ENCODE measurements at places on chromosomes 12 and 14. TPM values are rescaled to one million over a fixed set of nuclear protein-coding genes. Genes with fewer than 3 reads are reported as not detected.
A peak's percentile ranks its signal among the peaks of the same experiment; 100 is the strongest.

DNA sequence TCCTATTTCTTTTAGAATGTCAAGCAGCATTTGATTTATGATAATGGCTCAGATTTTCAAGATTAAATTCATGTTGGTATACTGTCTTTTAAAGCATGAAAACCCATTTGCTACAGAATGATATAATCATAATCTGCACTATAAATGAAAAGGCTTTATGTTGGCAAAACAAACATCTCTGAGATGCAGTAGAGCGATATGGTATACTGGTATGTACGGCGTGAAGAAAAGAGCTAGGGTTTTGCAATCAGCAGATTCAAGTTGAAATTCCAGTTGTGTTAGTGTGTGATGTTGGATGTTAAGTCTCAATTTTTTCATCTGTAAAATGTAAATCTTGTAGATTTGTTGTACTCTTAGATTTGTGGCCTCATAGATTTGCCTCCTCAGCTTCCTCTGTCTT is 53.2 kb upstream of the DYRK2 start:
- no peaks in the 10 kb centered on the region for H3K36me3 ChIP-seq
- H3K4me3 ChIP-seq = no peak overlapping the region
- H3K27ac ChIP-seq = no peak overlapping the region
- H3K27me3 ChIP-seq = no peaks in the 10 kb centered on the region
- no peak for DNase-seq

The ANO6 gene
- total RNA-seq = 75.8 TPM

The KRT4 gene
- 0.90 TPM for total RNA-seq

DNA sequence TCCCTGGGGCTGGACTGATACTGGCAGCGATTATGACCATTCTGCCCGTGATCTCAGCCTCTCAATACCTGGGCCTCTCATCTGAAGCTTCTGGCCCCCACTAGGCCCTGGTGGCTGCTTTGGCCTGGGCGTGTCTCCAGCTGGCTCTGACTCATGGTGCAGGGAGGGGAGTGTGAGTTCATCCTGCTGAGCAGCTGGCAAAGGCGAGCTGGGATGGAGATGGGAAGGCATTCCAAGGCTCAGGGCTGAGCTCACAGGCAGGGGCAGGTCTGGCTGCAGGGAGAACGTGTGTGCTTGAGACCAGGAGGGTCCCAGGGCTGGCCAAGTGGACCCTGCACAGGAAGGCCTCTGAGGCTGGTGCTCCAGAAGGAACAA is 221.8 kb downstream of the TMEM121 start:
- no peaks in the 10 kb centered on the region for H3K36me3 ChIP-seq
- no peaks in the 10 kb centered on the region for H3K4me1 ChIP-seq
- H3K27me3 ChIP-seq = no peaks in the 10 kb centered on the region
- DNase-seq = no peak
- H3K4me3 ChIP-seq = no peak overlapping the region

- no peaks in the 10 kb centered on the region for H3K4me1 ChIP-seq
- peaks cover 3% of the 10 kb centered on the region for H3K36me3 ChIP-seq
- no peak overlapping the region for H3K4me3 ChIP-seq
- H3K27ac ChIP-seq = no peak overlapping the region
- H3K27me3 ChIP-seq = peaks cover 38% of the 10 kb centered on the region
Observed at GRCh38 chr12:22117563-22118237, 71.7 kb downstream of the CMAS start.

The CAPS2 gene
- 2.4 TPM for total RNA-seq

The RHNO1 gene
- 18.8 TPM for total RNA-seq

GRCh38 chr12:120720234-120720986 is 5.2 kb upstream of the ACADS start:
- peaks cover 22% of the 10 kb centered on the region for H3K4me1 ChIP-seq
- H3K27me3 ChIP-seq = no peaks in the 10 kb centered on the region
- no peak for DNase-seq
- H3K36me3 ChIP-seq = peaks cover 42% of the 10 kb centered on the region
- H3K27ac ChIP-seq = peak overlapping the region; percentile 37
- no peak overlapping the region for H3K4me3 ChIP-seq

DNA sequence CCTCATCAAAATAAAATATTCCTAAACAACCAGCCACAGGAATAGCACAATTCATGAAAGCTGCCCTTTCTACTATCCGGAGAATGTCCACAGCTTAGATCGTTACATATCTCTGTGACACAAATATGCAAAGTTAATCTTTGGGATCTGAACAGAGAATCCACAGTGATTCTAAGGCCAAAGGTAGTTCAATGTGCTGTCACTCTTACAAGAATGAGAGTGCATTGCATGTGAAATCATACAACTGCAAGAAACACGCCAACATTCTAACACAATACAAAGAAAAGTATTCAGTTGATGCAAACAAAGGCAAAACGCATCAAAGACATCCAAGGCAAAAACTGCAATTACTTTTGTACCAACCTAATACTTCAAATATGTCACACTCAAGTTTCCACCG is 60.4 kb downstream of the KSR2 start:
- H3K4me1 ChIP-seq = no peaks in the 10 kb centered on the region
- H3K4me3 ChIP-seq = no peak overlapping the region
- H3K36me3 ChIP-seq = no peaks in the 10 kb centered on the region
- no peak overlapping the region for H3K27ac ChIP-seq
- H3K27me3 ChIP-seq = peaks cover 2% of the 10 kb centered on the region

The RASSF8 gene
- 46.2 TPM for total RNA-seq

The NXPH4 gene
- 75.4 TPM for total RNA-seq

The MYL2 gene
- not detected for total RNA-seq

DNA sequence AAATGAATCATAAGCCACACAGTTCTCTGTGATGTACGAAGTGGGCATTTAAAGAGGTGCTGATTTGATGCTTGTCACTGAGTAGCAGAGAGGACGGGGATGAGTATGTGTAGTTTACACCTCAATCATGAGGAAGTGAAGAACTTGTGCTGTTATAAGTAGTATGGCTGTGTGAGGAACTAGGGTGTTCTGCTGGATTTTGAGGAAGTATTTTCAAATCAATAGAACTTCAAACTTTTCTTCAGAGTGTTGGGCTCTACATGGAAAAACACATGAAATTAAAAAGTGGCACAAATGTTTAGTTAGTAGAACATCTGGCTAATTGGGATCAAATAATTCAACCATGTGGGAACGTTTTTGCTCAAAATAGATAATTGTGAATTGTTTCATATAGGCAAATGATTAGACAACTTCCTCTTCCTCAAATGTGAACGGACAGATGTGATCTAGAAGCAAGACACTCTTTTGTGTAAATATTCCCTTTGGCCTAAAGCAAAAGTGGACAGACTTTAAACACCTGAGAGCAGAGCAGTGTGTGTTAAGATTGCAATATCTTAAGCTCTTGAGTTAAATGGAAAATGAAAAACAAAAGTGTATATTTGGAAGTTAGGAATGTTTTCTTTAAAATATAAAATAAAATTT is 168.5 kb downstream of the NAV3 start:
- no peaks in the 10 kb centered on the region for H3K27me3 ChIP-seq
- no peak overlapping the region for H3K27ac ChIP-seq
- peaks cover 10% of the 10 kb centered on the region for H3K4me1 ChIP-seq
- no peak for DNase-seq

The RASAL1 gene
- not detected for total RNA-seq

The FGD4 gene
- total RNA-seq = 8.7 TPM

GRCh38 chr14:65877624-65878023 is 465.1 kb downstream of the FUT8 start:
- peaks cover 2% of the 10 kb centered on the region for H3K27me3 ChIP-seq
- H3K4me1 ChIP-seq = no peaks in the 10 kb centered on the region
- DNase-seq = no peak
- H3K36me3 ChIP-seq = no peaks in the 10 kb centered on the region
- no peak overlapping the region for H3K4me3 ChIP-seq

GRCh38 chr14:105505101-105505500 is 14.1 kb downstream of the TEDC1 start:
- peaks cover 8% of the 10 kb centered on the region for H3K27me3 ChIP-seq
- peak; percentile 91 for DNase-seq
- H3K27ac ChIP-seq = no peak overlapping the region
- no peak overlapping the region for H3K4me3 ChIP-seq

DNA sequence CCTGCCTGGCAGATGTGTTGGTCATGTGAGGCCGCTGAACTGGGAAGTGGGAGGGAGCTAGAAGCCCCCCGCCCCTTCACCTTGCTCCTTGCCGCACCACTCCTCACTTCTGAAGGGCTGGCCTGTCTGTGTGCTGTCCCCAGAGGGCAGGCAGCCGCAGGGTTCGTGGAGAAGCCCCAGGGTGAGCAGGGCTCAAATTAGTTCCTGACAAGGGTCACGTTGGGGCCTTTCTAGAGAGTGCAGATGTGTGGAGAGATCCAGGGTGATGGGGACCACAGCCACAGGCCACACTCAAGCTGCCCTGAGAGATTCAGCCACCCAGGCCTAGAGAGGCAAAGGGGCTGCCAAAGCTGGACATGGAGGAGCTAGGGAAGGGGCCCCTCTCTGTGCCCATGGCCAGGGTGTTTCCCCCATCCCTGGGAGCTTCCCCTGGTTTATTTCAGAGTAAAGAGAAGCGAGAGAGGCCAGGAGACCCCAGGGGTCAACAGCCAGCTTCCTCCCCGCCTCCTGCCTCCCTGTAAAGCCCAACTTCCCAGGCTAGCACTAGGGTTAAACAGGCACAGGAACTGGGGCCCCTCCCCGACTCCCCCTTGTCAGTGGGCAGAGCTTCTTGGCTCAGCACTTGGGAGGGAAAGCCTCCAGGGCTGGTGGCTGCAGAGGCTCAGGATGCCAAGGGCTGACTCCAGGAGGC is 16.2 kb downstream of the SLC25A29 start:
- H3K27me3 ChIP-seq = no peaks in the 10 kb centered on the region
- H3K4me3 ChIP-seq = no peak overlapping the region
- H3K4me1 ChIP-seq = peaks cover 15% of the 10 kb centered on the region
- H3K36me3 ChIP-seq = peaks cover 2% of the 10 kb centered on the region
- H3K27ac ChIP-seq = no peak overlapping the region

GRCh38 chr12:83559650-83560049 is 872.9 kb downstream of the TMTC2 start:
- no peak for DNase-seq
- no peak overlapping the region for H3K27ac ChIP-seq
- H3K36me3 ChIP-seq = no peaks in the 10 kb centered on the region
- no peaks in the 10 kb centered on the region for H3K27me3 ChIP-seq
- no peak overlapping the region for H3K4me3 ChIP-seq

The IL26 gene
- total RNA-seq = 2.5 TPM

The ANO2 gene
- total RNA-seq = 0.73 TPM

The FAM181A gene
- total RNA-seq = not detected

The SERPINA10 gene
- not detected for total RNA-seq

GRCh38 chr14:64804754-64805260 is 74.9 kb downstream of the SPTB start:
- peaks cover 41% of the 10 kb centered on the region for H3K4me1 ChIP-seq
- no peaks in the 10 kb centered on the region for H3K36me3 ChIP-seq
- no peaks in the 10 kb centered on the region for H3K27me3 ChIP-seq
- H3K4me3 ChIP-seq = no peak overlapping the region
- H3K27ac ChIP-seq = peak overlapping the region; percentile 97

The TPPP2 gene
- total RNA-seq = not detected

DNA sequence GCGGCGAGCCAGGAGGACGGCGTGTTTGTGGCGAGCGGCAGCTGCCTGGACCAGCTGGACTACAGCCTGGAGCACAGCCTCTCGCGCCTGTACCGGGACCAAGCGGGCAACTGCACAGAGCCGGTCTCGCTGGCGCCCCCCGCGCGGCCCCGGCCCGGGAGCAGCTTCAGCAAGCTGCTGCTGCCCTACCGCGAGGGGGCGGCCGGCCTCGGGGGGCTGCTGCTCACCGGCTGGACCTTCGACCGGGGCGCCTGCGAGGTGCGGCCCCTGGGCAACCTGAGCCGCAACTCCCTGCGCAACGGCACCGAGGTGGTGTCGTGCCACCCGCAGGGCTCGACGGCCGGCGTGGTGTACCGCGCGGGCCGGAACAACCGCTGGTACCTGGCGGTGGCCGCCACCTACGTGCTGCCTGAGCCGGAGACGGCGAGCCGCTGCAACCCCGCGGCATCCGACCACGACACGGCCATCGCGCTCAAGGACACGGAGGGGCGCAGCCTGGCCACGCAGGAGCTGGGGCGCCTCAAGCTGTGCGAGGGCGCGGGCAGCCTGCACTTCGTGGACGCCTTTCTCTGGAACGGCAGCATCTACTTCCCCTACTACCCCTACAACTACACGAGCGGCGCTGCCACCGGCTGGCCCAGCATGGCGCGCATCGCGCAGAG is 873 bp downstream of the PLXNC1 start:
- DNase-seq = peak; percentile 92
- peaks cover 7% of the 10 kb centered on the region for H3K4me1 ChIP-seq
- peak overlapping the region; percentile 66 for H3K4me3 ChIP-seq
- H3K27me3 ChIP-seq = peaks cover 46% of the 10 kb centered on the region

DNA sequence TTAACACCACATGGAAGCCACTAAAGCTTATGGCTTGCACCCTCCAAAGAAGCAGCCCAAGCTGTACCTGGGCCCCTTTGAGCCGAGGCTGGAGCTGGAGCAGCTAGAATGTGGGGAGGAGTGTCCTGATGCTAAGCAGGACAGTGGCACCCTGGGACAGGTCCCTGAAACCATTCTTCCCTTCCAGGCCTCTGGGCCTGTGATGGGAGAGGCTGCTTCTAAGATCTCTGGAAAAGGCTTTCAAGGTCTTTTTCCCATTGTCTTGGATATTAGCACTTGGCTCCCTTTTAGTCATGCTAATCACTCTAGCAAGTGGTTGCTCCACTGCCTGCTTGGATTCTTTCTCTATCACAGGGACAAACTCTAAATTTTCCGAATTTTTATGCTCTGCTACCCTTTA is 40.9 kb downstream of the OSBPL8 start:
- peaks cover 3% of the 10 kb centered on the region for H3K36me3 ChIP-seq
- no peak for DNase-seq
- no peak overlapping the region for H3K4me3 ChIP-seq

GRCh38 chr12:26530461-26530860 is 302.5 kb downstream of the ITPR2 start:
- H3K4me1 ChIP-seq = no peaks in the 10 kb centered on the region

GRCh38 chr12:115763982-115764621 is 513.4 kb downstream of the MED13L start:
- no peaks in the 10 kb centered on the region for H3K36me3 ChIP-seq
- H3K27me3 ChIP-seq = peaks cover 17% of the 10 kb centered on the region
- no peak overlapping the region for H3K27ac ChIP-seq
- DNase-seq = no peak

DNA sequence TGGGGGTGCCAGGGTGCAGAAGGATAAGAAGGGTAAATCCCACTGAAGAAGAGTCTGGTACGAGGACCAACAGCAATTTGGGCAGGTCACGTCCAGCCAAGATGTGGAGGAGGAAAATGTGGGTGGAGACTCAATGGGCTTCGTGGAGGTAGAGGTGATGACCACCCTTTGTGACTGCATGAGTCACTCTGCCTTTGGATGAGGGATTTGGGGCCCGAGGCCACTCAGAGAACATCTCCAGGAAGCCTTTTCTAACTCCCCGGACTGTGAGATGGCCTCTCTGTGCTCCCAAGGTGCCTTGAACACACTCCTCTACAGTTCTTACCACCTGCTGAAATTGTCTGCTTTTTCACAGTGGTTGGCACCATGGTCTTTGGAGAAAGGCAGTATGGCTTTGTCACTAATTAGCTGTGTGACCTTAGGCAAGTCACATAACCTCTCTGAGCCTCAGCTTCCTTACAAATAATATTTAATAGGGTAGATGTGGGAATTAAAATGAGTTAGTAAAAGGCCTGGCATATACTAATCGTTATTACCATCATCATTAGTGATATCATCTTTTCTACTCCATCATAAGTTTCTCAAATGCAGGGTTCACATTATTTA is 67.0 kb upstream of the ARHGAP5 start:
- DNase-seq = no peak
- no peak overlapping the region for H3K27ac ChIP-seq
- H3K36me3 ChIP-seq = no peaks in the 10 kb centered on the region
- H3K4me1 ChIP-seq = peaks cover 24% of the 10 kb centered on the region
- H3K27me3 ChIP-seq = no peaks in the 10 kb centered on the region
- no peak overlapping the region for H3K4me3 ChIP-seq

The NFE2 gene
- not detected for total RNA-seq

- no peak overlapping the region for H3K4me3 ChIP-seq
- peaks cover 25% of the 10 kb centered on the region for H3K36me3 ChIP-seq
- no peaks in the 10 kb centered on the region for H3K4me1 ChIP-seq
- H3K27me3 ChIP-seq = no peaks in the 10 kb centered on the region
- DNase-seq = no peak
Observed at GRCh38 chr14:92577321-92577742, 63.8 kb downstream of the RIN3 start.
